GM12891 (cell line): ENCODE measurements at places on chromosomes 2 and 18.
A peak's percentile ranks its signal among the peaks of the same experiment; 100 is the strongest.

- no peak for DNase-seq
Observed at GRCh38 chr2:177281400-177282180, 17.1 kb upstream of the NFE2L2 start.

DNA sequence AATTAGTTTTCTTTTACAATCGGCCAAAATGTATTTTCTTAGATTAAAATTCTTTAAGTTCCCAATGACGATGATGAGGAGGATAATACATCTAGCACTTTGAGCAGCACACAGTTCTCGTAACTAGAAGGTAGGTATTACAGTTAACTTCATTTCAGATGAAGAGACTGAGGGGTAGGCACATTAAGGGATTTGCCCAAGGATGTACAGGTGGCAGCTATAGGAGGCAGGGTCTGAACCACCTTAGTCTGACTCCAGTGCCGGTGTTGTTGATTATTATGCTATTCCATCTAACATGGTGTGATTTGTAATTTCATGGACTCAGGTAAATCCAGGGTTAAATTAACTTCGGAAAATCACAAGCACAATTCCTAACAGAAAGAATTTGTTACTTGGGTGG is 1.1 kb downstream of the CD28 start:
- no peak for DNase-seq

- DNase-seq, result no peak
Observed at GRCh38 chr2:28469304-28469703, 26.6 kb upstream of the PLB1 start.

DNA sequence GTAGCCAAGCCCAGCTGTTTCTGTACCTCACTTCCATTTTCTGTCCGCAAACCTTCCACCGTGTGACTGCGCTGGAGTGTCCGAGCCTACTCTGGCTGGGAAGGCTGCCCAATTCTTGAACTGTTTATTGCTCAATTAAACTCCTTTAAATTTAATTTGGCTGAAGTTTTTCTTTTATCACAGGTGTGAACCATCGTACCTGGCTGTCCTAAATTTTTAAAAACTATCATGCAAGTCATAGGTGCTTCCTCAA is 6.2 kb upstream of the RNU2-63P start:
- no peak for DNase-seq

DNA sequence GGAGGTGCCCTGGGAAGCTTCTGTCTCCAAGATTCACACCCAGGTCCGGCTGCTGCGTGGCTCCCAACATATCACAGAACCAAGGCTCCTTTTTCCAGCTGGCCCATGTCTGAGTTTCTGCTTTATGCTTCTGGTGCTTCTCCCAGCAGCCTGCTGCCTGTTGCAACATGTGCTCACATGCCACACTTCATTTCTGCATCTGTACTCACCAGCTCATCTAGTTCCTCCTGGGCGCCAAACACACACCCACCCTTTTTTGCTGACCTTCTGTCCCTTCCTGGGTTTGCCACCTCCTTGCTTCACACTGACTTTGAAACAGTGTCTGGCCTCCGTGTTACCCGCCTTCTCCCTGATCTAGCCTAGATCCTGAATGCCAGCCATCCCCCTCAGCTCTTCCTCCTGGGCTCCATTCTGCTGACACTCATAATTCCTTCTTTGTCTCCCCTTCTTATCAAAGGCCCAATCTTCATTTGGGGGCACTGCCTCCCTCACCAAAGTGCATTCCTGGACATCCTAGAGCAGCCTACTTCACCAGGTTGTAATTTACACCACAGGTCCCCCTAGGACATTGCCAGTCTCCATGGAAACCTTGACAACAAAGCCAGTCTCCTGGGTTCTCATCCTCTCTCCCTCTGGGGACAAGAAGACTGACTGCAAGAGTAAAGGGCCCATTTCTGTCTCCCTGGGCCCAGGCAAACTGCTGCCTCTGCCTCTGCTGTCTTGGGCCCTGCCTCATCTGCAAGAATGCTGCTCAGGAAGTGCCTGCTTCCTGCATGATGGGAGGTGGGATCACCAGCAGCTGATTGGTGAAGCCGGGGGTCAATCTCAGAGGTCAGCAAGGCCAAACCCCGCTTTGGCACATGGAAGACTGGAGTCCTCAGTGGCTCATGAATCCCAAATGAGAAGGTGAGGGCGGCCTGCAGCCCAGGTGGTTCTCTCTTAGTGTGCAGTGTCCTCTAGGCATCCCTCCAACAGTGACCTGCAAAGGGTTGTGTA is 13.9 kb upstream of the PROM2 start:
- DNase-seq, result no peak

DNA sequence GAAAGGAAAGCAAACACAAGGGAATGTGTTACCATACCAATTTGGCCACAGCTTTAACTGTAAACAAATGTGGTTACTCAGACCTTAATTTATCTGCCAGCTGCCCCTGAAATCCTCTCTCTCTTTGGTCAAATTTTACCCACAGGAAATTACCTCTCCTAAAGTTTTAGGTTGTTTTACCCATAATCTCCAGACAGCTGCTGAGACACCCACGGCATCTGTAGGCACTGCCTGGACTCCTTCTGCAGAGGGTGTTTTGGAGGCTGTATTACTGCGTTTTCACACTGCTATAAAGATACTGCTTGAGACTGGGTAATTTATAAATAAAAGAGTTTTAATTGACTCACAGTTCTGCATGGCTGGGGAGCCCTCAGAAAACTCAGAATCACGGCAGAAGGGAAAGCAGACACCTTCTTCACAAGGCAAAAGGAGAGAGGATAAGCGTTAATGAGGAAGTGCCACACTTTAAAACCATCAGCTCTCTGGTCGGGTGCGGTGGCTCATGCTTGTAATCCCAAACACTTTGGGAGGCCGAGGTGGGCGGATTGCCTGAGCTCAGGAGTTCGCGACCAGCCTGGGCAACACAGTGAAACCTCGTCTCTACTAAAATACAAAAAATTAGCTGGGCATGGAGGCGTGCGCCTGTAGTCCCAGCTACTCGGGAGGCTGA is 677.5 kb upstream of the FSHR start:
- DNase-seq, result no peak

DNA sequence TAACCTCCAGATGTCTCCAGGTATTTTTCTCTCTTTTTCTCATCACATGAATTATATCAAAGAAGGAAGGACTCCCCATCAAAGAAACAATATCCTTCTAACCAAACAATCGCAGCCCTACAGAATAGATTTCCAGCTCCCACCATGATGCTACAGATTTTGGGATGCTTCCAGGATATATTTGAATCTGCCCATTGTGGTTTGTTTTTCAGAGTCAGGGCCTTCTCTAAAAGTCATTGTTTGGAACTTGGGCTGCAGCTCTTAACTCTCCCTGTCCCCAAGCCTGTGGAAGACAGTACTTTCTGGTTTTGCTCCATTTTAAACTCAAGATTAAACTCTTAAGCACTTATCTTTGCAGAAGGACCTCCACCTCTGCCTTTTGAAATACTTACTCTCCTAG is 223.2 kb downstream of the PMAIP1 start:
- DNase-seq, result no peak

GRCh38 chr2:121688820-121689219 is 39.6 kb upstream of the CLASP1 start:
- DNase-seq, result no peak

DNA sequence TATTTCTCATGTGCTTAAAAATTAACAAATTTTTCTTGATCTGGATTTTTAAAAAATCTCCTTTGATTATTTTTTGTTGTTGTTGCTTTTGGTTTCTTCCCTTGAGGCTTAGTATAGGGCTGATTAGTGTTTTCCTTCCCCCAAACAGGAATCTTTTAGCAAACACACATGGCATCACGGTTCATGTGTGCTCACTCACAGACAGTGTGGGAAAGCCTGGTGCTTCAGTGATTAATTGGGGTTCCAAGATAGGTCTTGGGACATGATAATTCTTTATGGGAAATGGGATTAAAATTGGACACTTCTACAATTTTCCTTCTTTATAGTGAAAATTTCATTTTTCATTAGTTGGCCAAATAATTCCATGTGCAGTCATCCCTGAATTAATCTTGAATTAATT is 153.9 kb upstream of the SOX11 start:
- DNase-seq, result no peak

- DNase-seq, result no peak
Observed at GRCh38 chr2:45755585-45756335, 104.3 kb downstream of the PRKCE start.

DNA sequence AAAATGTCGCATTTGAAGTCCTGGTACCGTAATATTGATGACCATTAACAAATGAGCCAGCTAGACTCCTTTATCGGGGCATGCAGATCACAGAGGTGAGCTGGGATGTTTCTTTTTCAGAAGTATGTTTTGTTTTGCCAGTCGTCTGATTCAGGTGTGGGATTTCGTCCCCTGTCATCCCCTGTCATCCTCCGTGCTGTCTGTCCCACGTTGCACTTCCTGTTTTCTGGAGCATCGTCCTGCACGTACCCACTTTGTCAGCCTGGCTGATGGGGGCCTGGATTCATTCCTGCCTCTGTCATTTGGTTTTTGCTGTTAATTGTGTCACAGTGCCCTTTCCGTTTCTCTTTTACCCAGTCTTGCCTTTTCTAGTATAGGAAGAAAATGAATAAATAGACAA is 72.8 kb downstream of the ASAP2 start:
- DNase-seq, result no peak

DNA sequence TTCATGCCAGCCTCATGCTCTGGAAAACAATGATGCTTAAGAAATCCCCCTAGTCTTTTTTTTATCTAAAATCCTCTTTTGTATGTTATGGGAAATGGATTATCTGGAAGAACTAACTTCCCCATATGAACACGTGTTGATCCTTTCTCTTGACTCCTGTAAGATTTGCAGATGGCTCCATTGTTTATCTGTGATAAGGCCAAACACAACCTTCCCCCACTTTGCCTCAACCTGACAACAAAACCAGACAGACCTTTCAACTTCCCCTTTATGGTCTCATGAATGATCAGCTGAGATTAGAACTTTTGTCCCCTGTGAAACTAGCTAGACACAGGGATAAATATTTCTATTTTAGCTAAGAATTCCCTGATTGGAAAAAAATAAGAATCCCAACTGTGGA is 828.0 kb upstream of the CDH2 start:
- no peak for DNase-seq

DNA sequence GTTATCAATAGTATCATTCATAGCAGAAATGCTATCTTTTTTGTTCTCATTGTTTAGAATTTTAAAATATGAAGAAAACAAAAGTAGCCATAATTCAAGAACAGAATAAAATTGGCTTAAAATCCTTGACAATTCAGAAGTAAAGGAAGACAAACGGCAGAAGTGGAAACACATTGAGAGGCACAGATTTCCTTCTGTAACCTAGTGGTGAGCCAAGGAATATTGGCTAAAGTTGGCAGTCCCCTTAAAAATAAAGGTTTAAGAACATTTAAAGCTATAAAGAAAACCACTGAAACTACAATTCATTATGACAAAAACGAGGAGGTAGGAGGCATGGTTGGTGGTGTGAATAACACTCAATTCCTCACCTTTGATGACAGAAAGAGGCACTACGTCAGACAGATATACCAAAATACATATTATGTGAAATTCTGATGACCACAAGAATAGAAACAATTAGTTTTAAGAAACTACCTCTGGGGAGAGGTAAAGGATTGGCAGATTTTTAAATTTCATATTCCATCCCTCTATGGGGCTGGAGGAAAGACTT is 42.3 kb downstream of the SFT2D3 start:
- DNase-seq, result no peak

DNA sequence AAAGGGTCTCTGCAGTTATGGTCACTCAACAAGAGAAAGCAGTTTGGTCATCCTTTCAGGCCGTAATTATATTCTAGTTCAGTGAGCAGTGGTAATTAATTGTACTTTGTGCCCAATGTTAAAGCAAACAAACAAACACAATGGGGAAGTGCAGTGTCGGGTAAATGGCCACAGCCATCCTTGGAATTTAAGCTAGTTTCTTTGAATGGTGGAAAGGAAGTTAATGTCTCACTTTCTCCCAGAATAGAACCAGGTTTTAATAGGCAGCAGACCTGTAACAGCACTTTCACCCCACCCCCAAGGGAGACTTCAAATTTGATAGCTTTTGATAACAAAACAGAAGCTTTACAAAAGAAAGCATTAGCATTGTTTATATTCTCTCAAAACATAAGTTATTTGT is 20.0 kb upstream of the ITGAV start:
- no peak for DNase-seq

DNA sequence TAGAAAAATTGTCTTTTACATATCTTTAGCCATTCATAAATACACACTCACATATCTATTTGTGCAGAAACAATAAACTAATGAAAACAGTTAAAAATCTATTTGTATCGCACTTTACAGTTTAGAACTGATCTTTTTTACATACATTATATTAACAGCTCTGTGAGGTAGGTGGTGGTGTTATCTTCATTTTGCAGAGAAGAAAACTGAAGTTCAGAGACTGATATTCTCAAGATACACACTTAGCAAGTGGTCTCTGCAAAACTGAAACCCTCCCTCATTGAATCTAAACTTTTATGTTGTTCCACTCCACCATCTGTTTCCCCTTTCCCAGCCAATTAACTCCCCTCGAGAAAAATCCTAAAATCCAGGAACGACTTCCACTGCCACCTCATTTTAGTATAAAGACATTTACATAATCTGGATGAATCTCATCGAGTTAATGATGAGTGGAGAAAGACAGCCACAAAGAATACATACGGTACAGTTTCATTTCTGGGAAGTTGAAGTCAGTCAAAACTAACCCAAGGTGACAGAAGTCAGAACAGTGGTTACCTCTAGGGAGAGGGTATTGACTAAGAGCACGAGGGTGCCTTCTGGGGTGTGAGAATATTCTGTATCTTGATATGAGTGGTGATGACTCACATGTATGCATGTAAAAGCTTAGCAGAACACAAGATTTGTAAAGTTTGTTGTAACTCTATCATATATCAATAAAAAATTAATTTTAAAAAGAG is 524.2 kb upstream of the TCF4 start:
- peak; percentile 9 for DNase-seq

DNA sequence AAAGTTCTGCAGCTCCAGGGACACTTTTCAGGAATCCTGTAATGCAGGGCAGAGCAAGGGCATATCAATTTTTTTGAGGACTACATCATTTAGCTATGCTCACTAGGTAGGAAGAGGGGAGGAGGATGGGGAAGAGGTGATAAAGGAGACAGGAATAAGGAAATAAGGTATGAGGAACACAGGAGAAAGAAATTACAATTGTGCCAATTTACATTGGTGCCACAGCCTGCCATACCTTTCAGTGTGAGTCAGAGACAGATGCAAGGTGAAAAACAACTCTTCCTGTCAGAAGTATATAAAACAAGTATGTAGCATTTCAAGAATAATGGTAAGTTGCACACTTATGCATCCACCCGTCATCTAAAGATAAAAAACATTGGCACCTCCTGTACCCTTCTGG is 5.4 kb upstream of the MRPS9 start:
- DNase-seq, result no peak

- DNase-seq, result no peak
Observed at GRCh38 chr2:16055848-16056580, 115.7 kb downstream of the MYCN start.

DNA sequence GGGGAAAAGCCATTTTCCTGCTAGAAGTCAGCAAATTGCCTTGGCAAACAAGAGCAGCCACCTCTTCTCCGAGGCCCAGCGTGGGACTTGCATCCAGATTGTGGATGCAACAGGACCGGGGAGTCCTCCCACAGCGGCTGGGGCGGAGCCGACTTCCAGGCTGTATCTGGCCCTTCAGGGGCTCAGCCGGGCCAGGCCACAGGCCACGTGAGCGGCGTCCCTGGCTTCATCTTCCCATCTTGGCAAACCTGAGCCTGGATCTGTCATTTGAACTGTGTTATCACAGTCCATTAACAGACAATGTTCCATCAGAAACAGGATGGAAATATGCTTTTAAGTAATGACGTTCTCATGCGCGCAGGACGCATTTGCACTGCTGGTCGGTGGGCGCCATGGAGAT is 483.5 kb upstream of the SALL3 start:
- DNase-seq, result no peak

- no peak for DNase-seq
Observed at GRCh38 chr2:44686561-44686960, 254.9 kb upstream of the SIX3 start.
